Amniotic epithelial cell (primary cell): ENCODE measurements at places on chromosomes 16 and 17.

GRCh38 chr16:73152386-73153125 lies 104.6 kb upstream of the ZFHX3 start:
- DNase-seq = peak; percentile 26

DNA sequence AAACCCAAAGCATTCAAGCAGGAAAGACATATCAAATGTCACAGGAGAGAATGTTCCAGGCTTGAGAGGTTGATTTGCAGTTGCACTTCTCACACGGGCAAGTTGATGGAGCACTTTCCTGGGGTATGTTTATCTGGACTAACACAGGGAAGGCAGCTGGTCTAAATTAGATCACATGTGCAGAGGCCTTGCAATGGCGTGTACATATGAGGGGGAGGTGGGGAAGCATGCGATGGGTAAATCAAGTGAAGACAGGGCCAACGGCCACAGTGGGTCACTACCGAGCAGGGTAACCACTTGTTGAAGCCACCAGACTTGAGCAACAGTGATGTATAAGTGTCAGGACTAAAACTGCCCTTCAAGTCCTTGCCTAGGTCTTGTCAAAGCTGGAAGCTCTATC lies 156.6 kb upstream of the MAF start:
- no peak for DNase-seq

DNA sequence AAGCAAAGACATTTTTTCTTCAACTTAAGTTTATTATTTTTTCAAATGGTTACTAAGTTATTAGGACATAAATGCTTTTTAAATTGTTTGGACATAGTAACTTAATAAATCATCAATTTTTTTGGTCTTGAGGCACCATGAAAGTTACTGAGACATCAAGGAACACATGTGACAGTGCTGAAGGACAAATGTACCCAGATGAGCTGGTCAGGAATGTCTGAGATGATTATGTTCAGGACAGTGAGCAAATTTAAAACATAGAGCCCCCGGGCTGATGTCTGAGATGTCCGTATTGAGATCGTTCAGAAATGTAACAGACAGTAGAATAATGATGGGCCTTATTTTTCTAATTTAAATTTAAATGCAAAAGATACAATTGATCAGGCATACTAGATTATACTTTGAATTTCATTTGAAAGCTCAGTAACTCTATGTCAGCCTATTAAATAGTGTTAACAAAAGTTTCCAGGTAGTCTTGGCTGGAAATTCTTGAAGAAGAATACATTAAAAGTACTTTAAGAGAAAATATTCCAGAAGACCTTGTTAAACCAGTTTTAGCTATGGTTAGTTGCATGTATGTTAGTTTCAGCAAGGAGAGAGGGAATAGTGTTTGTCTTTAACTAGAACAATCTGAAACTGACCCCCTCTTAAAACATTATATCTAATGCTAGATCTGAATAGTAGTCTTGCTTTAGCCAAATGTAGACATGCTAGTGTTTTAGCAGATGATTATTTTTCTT lies 36.4 kb downstream of the SEC14L1 start:
- DNase-seq = no peak

DNA sequence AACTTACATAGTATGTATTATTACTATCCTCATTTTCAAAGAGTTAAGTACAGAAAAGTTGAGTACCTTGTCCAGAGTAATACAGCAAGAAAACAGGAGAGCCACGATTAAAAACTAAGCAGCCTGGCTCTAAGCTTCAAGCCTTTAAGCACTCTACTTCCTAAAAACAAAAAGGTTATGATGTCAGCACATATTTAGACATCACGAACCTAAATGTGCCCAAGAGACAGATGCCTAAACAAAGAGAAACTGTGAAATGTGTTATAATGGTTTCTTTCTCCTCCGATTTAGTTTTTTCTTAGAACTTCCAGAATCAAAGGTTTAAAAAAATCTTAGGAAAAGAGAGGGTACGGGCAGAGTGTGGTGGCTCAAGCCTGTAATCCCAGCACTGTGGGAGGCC lies 151.0 kb downstream of the VPS53 start:
- no peak for DNase-seq

GRCh38 chr17:81481073-81481799 lies 31.4 kb downstream of the ACTG1 start:
- DNase-seq = peak; percentile 44

GRCh38 chr16:9138021-9138680 lies 46.7 kb downstream of the HAPSTR1 start:
- no peak for DNase-seq

GRCh38 chr17:36608794-36609497 lies 7.6 kb downstream of the MRM1 start:
- DNase-seq = peak; percentile 68

- no peak for DNase-seq
Observed at GRCh38 chr16:67954421-67955196, 10.7 kb upstream of the LCAT start.

GRCh38 chr17:67672592-67673335 lies 45.0 kb upstream of the NOL11 start:
- DNase-seq = no peak

GRCh38 chr17:17924131-17924856 lies 47.9 kb downstream of the TOM1L2 start:
- no peak for DNase-seq

- DNase-seq = no peak
Observed at GRCh38 chr16:1946495-1947368, 3.7 kb upstream of the MSRB1 start.

DNA sequence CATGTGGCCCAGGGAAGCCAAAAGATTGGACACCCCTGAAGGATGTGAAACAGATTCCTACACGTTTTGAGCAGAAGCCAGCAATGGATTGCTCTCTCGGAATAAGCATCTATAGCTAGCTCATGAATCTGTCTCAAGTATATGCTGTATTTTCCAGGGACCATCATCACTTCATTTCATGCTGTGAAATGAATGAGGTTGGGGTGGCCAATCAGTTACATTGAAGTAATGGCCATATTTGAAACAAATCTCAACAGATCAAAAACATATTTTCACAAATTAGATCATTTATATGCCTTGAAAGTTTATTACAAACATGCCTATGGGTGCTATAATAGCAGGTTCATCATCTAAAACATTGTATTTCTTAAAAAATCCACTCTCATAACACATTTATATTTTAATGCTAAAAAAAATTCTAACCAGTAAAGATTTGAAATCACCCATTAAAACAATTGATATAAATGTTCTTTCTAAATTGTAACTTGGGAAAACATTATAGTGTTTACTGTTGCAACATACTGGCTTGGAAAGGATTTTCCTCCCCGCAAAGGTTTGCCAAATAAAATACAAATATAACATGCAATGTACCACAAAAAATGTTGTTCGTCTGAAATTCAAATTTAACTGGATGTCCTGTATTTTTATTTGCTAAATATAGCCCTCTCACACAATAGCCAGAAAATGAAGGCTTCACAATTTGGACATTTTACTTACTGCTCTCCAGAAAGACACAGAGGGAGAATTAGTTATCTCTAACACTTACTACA lies 743.6 kb downstream of the KCNJ2 start:
- no peak for DNase-seq

- DNase-seq = no peak
Observed at GRCh38 chr16:84794626-84795025, 25.2 kb upstream of the CRISPLD2 start.

GRCh38 chr16:30885196-30885595 lies 8.7 kb downstream of the BCL7C start:
- DNase-seq = no peak

GRCh38 chr17:29787995-29788394 lies 142.0 kb downstream of the SSH2 start:
- no peak for DNase-seq

DNA sequence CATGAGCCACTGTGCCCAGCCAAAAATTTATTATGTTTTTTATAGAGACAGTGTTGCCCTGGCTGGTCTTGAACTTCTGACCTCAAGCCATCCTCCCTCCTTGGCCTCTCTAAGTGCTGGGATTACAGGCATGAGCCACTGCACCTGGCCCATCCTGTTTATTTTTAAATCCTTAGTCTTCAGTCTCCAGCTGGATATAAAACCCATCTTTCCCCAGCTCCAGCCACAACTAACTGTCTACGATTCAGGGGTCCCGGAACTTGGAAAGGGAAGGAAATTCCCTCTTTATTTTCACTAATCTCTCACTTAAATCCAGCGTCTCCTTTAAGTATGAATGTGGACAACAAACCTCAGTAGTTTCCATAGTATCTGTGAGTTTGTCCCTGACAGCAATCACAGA lies 62.2 kb downstream of the IQCK start:
- no peak for DNase-seq

- DNase-seq = peak; percentile 58
Observed at GRCh38 chr16:54286366-54287130, at the start of gene IRX3. Gene IRX3, minus strand, starts transcription at chr16:54286787. Its CDS starts 737 bp downstream, at chr16:54286050.

- peak; percentile 88 for DNase-seq
Observed at GRCh38 chr17:82118815-82119380, 20.9 kb upstream of the FASN start.

- DNase-seq = peak; percentile 93
Observed at GRCh38 chr17:48575066-48575582, 3.0 kb downstream of the HOXB4 start.
